ENCODE measurements at places on chromosomes 12 and 14. TPM values are rescaled to one million over a fixed set of nuclear protein-coding genes. Genes with fewer than 3 reads are reported as not detected.

The RFX4 gene
- not detected for total RNA-seq

The IFI27L2 gene
- total RNA-seq, result 16.6 TPM

- no peak for DNase-seq
These were observed 75.9 kb downstream of the DUSP16 start for GRCh38 chr12:12486661-12487240.

GRCh38 chr12:3034067-3034750, 43.0 kb upstream of the TSPAN9 start:
- DNase-seq, result no peak

- no peak for DNase-seq
These were observed 174.8 kb upstream of the RTL1 start for GRCh38 chr14:101078170-101078891.

Measured in urinary bladder (tissue), 4 donors.